ENCODE measurements at places on chromosomes 2 and 18.
A peak's percentile ranks its signal among the peaks of the same experiment; 100 is the strongest.

DNA sequence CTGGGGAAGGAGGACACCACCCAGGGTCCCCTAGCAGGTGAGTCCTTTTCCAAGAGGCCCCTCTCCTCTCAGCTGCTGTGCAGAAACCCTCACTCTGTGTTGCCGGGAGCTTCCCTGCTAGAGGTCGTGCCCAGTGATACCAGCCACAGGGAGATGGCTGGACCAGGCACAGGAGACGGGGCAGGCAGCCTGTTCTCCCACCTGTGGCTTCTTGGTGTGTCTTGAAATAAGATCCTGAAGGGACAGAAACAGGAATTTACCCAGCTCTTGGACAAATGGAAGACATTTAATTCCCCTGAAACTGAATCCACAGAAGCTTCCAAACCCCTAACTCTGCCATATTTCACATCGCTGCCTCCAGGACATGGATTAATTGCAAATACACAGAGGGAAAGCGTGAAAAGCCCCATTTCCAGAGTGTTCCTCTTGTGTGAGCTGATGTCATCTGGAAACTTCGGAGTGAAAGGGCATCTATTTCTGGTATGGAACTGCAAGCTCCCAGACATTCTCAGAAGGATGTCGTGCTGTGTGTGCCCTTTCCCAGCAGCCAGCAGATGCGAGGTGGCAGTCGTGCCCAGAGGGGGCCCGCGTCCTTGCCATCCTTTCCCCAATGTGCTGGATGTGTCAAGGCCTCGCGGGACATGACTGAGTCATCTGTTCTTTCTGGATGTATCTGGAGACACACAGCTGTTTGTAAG is 177.7 kb downstream of the SEPTIN10 start:
- DNase-seq, result peak; percentile 83

DNA sequence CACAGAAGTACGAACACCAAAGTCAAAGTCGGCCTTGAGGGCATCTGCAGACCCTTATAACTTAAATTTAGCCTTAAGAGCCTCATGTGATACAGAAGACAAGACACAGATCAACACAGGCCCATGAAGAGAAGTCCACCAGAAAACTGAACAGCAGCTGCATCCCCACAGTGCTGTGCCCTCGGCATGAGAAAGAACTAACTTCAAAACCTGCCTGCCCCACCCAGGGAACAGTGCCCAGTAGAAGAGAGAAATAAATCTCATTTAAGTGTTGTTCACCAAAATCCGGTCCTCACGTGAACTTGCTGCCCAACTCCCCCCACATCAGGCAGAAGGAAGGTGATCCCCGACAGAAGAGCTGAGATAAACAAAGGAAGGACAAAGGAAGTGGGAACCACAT is 73.7 kb downstream of the PXDN start:
- no peak for DNase-seq

GRCh38 chr2:44061469-44061868 is 65.7 kb upstream of the LRPPRC start:
- DNase-seq, result no peak

DNA sequence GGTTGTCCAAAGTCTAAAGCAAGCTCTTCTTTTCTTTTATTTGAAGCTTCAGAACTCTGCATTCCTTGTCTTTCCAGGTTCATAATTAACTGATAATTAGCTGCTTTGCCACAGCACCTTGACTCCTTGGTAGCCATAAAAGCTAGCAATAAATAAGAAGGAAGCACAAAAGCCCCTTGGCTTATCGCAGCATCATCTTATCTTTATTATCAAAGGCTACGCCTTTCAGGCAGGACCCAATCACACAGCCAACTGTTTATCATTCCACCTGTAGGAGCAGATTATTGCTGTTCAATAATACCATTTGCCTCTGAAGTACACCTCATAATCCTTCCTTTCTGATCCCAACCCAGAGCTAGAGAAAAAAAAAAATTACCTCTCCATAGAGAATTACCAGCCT is 489.2 kb downstream of the SATB2 start:
- DNase-seq, result no peak

DNA sequence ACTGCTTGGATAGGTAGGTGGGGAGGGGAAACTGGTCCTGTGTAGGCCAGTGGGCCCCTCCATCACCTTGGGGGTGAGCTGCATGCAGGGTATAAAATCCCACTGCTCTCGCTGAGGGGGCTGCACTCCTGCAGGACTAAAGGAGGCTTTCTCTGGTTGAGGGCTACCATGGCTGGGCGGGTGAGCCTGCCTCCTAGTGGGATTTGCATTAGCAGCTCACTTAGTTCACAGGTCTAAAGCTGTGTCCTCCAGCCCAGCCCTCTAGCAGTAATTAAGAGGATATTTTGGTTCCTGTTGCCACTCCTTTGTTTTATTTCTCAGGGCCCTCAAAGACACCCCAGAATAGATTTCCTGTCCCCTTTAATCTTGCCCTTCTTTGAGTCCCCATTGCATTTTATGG is 24.6 kb downstream of the TMEM127 start:
- DNase-seq, result no peak

GRCh38 chr2:221200184-221200839 is 371.8 kb downstream of the EPHA4 start:
- DNase-seq, result no peak

- no peak for DNase-seq
Observed at GRCh38 chr18:45518311-45519155, 96.7 kb upstream of the SLC14A2 start.

GRCh38 chr2:164430166-164430783 is 191.0 kb downstream of the GRB14 start:
- peak; percentile 54 for DNase-seq

GRCh38 chr2:144659731-144660275 is 139.9 kb upstream of the ZEB2 start:
- DNase-seq, result peak; percentile 46

- no peak for DNase-seq
Observed at GRCh38 chr2:12314127-12314760, 402.5 kb upstream of the TRIB2 start.

DNA sequence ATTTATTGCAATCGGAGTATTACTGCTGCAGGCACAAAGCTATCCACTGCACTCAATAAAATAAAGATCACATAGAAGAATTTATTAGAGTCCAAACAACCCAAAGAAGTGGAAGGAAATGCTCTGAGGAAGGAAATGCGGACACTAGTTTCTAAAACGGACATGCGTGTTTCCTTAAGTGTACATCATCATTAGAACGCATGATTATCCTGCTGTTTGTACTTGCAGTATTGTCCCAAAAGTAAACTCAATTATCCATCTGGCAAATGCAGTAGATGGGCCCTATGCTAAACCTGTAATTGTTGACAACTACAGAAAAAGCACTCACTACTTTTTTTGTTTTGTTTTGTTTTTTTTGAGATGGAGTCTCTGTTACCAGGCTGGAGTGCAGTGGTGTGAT is 53.6 kb downstream of the PDK1 start:
- DNase-seq, result no peak

GRCh38 chr2:68692511-68692910 is 42.1 kb upstream of the ARHGAP25 start:
- no peak for DNase-seq

DNA sequence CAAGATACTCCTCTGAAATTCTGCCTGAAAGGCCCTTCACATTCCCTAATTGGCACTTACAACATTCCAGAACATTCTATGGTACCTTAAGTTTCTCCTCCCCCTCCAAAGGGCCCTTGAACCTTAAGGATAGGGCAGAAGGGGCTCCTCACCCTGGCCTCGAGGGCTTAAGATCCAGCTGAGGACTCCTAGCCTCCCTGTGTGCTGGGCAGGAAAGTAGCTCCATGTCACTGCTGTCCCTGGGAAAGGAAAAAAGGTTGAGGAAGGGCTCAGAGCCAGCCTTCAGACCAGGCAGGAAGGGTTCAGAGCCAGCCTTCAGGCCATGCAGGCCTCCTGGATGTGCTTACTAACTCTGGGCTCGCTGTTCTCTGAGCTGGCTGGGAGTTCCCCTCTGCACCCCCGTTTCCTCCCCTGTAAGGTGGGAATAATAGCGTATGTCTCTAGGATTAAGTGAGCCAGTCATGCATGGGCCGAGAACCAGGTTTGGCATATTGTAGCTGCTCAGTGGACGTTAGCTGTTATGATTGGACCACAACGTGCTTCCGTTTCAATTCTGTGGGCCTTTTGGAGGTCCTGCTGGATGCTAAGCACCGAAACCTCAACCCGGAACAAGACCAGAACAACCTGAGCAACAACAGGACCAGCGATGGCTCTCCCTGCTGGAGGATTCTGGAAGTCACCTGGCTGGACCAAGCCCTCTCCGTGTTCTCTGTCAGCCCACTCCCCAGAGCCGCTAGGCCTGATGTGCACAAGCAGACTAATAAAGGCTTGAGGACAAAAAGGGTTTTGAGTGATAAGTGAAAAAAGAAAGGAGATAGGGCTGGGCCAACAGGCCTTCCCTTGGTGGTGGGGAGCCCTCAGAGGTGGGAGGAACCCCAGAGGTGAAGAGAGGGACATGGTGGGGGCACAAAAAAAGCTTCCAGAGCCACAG is 1.0 kb upstream of the B3GNT7 start:
- peak; percentile 82 for DNase-seq

- DNase-seq, result no peak
Observed at GRCh38 chr2:205686056-205686782, 3.9 kb downstream of the NRP2 start.

GRCh38 chr2:23745068-23745725 is 181.7 kb downstream of the ATAD2B start:
- no peak for DNase-seq

GRCh38 chr2:128838244-128838643 is 519.6 kb upstream of the HS6ST1 start:
- DNase-seq, result no peak

GRCh38 chr2:85780316-85781012 is 26.7 kb downstream of the ATOH8 start:
- no peak for DNase-seq

DNA sequence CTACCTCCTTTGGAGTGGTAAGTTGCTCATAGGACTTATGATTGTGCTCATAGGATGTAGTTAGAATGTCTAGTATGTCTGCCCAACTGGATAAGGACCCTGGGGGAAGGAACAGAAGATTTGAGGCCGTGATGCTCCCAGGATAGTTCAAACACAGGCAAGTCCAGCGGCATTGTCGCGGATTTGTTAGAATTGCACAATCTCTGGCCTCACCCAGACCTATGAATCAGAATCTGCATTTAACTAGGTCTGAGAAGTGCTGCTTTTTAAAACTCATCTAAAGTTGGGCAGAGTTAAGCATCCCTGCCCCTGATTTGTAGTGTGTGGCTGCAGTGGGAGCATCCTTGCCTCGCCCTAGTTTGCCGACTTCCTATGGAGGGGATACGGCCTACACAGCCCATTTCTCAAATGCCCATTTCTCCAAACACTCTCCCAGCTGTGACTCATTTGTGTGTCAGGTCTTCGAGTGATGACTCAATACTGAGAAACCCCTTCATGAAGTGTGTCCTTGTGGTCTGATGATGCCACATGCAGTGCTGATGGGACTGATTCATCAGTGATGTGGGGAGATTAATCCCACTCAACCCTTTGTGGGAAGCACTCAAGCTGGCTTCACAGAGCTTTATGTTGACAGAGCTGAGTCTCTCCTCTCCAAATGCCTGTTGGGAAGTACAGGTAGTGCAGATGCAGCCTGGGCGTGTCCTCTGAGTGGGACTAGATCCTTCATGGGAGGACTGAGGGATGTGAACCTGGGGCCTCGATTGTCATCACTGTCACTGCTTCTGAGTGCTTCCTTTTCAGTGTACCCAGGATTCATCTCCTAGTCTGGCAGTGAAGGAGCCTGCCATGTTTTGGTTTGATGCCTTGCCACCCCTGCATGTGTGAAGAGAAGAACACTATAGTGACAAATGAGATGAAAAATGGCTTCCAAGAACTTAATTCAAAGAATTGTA is 18.7 kb downstream of the SMIM21 start:
- peak; percentile 29 for DNase-seq

DNA sequence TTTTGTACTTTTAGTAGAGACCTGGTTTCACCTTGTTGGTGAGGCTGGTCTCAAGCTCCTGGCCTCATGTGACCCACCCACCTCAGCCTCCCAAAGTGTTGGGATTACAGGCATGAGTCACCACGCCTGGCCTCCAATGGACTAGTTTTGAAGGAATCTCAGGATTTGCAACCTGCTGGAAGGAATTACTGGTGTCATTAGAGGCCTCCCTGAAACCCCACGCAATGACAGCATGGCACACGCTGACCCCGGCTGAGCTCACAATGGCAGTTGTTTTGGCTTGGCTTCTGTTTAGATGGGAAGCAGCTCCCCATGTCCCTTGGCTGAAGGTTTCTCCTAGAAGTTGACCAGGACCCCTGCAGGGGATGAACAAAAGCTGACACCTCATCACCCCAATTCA is 23.1 kb upstream of the COPS8 start:
- peak; percentile 64 for DNase-seq

GRCh38 chr2:70808983-70809958 is 11.1 kb downstream of the CLEC4F start:
- DNase-seq, result no peak

Measured in trophoblast cell (in vitro differentiated cells and primary cell).